Upper lobe of left lung (tissue), 6 donors: ENCODE measurements at places on chromosomes 5 and 9.

GRCh38 chr5:107408564-107408963, 262.2 kb downstream of the EFNA5 start:
- DNase-seq: no peak

- DNase-seq: no peak
Measured at GRCh38 chr9:123642291-123643278, 286.6 kb downstream of the CRB2 start.

GRCh38 chr5:93189707-93190120, 391.3 kb downstream of the NR2F1-AS1 start:
- no peak for DNase-seq

- no peak for DNase-seq
Measured at GRCh38 chr5:8028243-8028642, 159.3 kb downstream of the MTRR start.

DNA sequence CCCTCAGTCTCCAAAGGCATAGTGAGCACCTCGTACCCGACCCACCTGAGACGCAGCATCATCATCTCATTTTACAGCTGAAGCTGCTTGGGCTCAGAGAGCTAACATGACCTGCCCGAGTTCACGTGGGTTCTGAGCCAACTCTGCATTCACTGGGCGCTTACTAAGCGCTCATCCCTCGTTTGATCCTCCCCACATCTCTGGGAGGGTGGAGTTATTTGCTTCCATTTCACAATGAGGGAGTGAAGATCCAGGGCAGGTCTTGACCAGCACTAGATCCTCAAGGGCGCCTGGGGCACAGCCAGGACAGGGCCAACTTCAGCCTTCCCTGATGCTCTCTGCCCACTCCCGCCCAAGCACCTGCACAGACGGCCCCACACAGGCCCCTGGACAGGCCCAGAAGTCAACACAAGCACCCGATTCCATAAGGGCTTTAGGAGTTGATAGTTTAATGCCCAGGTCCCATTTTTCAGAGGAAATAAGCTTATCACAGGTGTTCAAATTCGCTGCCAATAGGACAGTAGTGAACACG, 80.8 kb downstream of the HRH2 start:
- no peak for DNase-seq

DNA sequence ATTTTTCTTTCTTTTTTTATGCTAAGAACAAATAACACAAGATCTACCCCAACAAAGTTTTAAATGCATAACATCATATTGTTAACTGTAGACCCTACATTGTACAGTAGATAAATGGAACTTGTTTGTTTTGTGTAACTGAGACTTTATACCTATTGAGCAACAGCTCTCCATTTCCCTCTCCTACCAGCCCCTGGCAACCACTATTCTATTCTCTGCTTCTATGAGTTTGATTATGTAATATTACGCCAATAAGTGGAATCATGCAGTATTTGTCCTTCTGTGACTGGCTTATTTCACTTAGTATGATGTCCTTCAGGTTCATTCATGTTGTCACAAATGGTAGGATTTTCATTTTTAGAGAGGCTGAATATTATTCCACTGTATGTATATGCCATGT, 308.2 kb upstream of the PRR16 start:
- no peak for DNase-seq

DNA sequence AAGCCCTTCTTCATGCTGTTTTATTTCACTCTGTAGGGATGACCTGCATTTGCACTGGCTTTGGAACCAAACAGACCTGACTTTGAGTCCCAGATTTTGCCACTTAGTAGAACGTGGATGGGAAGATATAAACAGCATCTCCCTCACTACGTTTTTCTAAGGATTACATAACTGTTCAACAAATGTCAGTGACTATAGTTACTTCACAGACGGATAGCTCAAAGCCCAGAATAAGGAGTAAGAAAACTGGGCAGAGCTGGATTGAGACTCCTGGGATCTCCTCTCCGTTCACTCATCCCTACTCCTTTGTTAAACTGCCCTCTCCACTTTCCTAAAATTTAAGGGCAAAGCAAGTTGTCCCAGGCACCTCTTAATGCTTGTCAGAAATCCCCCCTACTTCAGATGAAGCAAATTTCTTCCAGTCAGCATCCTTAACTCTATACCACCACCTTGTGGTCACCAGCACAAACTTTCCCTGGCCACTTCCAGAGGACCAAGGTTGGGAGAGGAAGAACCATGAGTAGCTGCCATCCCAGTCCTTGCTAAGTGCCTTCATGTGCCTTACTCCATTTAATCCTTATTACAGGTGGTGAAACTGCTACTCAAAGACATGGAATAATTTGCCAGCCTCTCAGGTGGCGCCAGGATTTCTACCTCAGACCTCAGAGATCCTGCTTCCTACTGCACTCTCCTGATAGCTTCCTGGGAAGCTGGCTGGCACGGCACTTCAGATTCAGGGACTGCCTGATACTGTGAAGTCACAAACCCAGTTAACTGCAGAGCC, 38.4 kb downstream of the EGR1 start:
- DNase-seq: no peak

DNA sequence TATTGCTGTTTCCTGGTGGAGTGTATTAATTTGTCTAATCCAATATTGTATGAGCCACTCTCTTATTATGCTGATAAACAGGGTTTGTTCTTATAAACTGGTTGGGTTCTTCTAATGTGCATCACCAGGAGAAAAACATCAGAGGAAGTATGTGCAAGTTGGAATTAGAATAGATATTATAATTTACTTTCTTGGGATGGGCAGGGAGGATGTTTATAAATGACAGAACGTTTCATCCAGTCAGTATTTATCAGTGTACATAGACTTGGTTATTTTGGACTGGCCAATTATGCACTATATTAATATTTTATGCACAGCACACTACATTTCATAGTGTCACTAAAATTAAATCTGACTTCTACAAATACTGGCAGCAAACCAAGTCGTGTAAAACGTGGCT, 495.8 kb downstream of the PSAT1 start:
- DNase-seq: no peak

GRCh38 chr9:133773889-133774655, 35.9 kb upstream of the SARDH start:
- DNase-seq: no peak

GRCh38 chr9:3768712-3769457, 243.1 kb upstream of the RFX3 start:
- DNase-seq: no peak

DNA sequence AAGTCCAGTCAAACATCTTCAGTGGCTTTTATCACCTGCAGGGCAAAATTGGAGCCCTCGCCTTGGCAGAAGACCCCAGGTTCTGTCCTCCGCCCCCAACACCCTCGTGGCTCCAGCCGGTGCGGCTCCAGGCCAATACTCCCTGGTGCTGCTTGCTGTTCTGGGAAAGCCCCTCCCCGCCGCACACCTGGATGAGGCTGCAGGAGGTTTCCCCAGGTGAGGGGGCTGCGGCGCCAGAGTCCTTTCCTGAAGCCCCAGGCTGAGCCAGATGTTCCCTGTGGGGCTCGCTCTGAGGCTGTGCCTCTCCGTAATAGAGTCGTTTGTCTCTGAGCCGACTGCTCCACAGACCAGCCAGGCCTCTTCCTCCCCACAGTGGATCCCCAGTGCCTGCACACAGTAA, 375.4 kb upstream of the IRX1 start:
- DNase-seq: no peak

GRCh38 chr5:141947316-141947715, 10.7 kb downstream of the PCDH12 start:
- DNase-seq: no peak

GRCh38 chr9:29289365-29289764, 1716.1 kb upstream of the C9orf72 start:
- no peak for DNase-seq

GRCh38 chr5:60960591-60960990, 15.6 kb downstream of the NDUFAF2 start:
- DNase-seq: no peak

GRCh38 chr5:87268970-87269377, 1.3 kb downstream of the RASA1 start:
- DNase-seq: no peak

- DNase-seq: no peak
Measured at GRCh38 chr9:115939065-115939765, 214.4 kb upstream of the PAPPA start.

GRCh38 chr9:129919277-129919676, 84.0 kb downstream of the USP20 start:
- no peak for DNase-seq

DNA sequence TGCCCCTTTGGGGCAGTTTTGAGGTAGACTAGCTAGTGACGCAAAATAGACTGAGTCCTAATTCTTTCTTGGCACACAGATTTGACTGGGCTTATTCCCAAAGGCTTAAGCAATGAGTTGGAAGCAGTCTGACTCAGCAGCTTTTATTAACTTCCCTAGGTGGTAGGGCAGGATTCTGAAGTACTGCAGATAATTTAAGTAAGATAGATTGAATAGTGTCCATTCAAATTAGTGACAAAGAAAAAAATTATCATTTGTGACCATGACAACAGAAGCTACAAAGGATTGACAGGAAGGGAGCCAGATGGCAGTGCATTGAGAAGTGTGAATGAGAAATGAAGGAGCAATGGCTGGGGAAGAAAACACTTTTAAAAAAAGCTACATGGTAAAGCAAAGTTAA, 649.4 kb downstream of the CDH9 start:
- no peak for DNase-seq

DNA sequence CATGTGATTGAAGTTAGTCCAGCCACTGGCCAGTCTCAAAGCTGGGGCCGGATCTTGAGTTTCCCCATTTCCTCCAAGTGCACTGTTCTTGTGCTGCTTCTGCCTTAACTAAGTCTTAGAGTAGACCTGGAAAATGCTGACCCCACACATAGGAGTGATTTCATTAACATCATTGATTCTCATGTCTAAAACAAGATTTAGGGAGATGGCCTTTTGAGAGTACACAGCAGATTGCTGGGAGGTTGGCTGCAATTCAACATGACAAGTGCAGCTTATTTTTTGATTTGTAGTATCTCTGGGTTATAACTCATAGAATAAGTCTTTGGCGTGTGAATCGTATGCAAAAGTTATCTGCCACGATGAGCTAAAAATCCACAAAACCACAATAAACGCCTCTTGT, 131.0 kb downstream of the CMYA5 start:
- no peak for DNase-seq

DNA sequence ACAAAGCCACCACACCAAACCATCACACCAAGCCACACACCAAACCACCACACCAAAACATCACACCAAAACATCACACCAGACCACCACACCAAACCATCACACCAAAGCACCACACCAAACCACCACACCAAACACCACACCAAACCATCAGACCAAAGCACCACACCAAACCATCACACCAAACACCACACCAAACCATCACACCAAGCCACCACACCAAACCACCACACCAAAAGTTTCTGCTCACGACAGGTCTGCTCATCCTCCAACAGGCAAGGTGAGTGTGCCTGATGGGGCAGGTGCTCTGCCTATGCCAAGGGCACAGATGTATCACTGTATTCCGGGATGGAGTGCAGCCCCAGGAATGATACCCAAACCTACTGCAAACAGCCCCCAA, 87.9 kb upstream of the FSTL4 start:
- no peak for DNase-seq

GRCh38 chr9:134965851-134966250, 48.1 kb upstream of the FCN1 start:
- no peak for DNase-seq

DNA sequence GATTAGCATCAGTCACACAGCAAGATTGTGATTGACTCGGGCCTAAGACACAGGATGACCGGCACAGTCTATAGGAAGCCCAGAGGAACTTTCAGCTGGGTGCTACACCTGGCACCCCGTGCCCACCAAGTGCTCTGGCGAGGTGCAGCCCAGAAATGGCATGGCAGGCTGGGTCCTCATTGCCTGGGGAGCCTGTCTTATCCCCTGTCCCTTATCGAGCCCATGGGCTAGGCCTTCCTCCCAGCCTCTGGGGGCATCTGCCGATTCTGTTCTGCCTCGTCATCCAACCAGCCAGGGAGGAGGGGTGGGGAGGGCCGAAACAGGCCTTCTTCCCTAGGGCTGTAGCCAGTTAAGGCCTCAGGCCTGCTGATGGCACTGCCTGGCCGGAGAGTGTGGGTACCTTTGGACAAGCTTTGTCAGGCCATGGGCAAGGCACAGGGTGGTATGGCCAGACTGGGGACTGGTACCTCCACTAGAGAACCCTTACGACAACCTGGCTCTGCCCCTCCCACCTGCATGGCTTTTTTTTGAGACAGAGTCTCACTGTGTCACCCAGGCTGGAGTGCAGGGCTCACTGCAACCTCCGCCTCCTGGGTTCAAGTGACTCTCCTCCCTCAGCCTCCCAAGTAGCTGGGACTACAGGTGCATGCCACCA, 1.6 kb downstream of the GRK6 start:
- no peak for DNase-seq

DNA sequence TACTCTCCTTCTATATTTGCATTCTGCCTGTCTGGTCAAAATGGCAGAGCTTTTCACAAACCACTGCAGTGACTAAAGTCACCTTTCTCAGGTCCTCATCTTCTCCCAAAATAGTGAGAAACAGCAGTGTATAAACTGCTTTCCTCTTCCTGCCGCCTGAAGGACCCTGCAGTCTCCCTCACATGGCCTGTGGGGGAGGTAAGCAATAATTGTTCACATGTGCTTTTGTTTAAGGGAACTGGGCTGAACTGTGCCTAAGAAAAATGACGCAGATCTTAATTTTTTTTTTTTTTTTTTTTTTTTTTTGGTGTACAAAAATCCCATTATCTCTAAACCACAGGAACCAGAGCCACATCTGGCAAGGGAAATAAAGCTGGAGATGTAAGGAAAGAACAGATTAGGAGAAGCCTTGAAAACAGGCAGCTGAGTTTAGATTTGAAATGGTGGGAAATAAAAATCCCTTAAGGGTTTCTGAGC, 131.7 kb upstream of the VLDLR start:
- DNase-seq: no peak

- no peak for DNase-seq
Measured at GRCh38 chr9:117687532-117687931, 16.7 kb upstream of the TLR4 start.

DNA sequence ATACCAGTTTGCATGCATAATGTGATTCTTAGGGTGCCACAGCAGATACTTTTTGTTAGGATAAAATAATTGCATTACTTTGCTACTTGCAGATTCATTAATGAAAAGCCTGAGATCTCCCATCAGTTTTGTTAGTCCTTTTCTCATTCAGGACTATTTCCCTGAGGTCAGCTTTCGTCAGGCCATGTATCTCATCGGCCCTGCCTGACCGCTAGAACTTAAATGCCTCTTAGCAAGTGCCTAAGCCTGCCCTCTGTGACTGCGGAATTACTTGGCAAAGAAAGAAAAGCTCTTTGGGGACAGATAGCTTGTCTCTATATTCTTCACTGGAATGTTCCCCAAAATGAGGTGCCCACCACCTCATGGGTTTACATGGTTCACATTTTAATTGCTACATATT, 147.8 kb downstream of the KCTD16 start:
- DNase-seq: no peak

GRCh38 chr5:73893813-73894212, 267.8 kb downstream of the ARHGEF28 start:
- DNase-seq: no peak

GRCh38 chr5:169667896-169668674, 31.0 kb downstream of the DOCK2 start:
- no peak for DNase-seq

DNA sequence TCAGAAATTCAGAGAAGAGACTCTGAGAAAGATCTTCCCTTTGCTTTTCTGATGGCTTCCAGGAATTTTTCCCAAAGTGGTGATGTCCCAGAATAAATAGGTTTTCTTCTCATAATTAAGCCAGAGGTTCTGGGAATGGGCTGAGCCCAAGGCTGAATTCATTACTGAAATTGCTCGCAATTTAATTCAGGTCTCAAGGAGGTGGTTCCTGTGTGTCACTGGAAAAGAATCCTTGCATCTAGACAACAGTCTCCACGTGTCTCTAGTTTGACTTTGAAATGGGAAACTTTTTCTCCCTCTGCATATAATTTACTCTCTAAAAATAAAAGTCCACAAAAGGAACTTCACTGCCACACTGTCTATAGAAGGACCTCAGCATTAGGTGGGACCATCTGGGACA, 27.8 kb upstream of the STX17 start:
- no peak for DNase-seq
